ENCODE measurements at places on chromosomes 16 and 17.

- DNase-seq = no peak
Observed at GRCh38 chr17:76262732-76263344, 2.3 kb upstream of the UBALD2 start.

GRCh38 chr17:77190576-77190975 is 49.8 kb downstream of the SEC14L1 start:
- DNase-seq = no peak

DNA sequence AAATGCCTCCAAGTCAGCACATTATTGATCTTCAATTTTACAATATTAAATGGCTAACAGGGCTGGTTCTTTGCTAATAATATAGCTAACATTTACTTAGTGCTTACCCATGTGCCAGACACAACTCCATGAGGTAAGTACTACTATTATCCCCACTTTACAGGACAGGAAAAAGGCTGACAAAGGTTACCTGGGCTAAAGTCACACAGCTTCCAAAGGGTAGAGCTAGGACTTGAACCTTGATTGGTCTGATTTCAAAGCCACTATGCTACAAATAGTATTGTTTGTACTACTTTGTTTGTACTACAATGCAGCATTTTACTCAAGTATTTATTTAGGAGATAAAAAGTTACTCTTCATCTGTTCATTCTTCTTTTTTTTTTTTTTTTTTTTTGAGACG is 31.9 kb downstream of the BRD7 start:
- no peak for DNase-seq

GRCh38 chr17:61997664-61998063 is 67.4 kb downstream of the MED13 start:
- no peak for DNase-seq

DNA sequence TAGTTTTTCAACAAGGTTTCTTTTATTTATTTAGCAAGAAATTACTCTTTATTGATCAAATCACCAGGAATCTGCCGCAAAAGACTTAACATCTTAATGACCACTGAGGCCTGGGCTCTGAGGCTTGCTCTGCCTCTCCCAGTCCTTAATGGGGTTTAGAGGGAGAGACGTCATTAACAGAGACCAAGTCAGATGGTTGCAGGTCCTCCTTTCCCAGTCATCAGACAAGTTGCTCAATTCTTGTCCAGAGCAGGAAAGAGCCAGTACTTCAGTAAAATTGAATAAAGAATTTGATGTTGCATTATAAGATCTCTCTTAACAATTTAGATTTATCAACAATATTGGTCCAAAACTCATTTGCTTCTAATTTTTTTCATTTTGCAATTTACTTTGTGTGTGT is 2.0 kb downstream of the SEPHS2 start:
- no peak for DNase-seq

DNA sequence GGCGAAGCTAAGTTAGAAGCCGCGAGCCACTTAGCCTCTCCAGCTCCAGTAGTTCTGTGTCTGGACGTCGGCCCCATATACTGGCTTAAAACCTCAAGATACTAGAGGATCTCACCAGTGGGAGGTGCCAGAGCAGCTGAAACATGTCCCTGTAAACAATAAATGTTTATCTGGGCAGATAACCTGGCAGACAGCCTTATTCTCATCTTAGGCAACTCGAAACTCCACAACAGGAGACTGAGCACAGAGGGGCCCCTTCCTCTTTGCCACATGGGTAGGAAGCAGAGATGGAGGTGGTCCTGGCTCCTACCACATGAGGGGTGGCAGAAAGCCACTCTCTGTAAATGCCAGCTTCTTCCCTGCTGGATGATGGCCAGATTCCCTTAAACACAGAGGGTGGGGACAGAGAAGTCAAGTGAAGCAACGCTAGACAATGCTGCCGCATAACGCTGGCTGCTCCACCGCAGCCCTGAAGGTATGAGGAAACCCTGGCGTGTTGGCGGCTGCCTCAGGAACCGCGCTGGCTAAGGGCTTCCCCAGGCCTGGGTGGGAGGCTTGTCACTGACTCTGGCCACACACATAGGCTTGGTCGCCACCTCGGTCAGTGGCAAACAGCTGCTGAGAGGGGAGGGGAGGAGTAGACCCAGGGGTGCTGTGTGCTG is 67.9 kb downstream of the HIC1 start:
- no peak for DNase-seq

- DNase-seq = no peak
Observed at GRCh38 chr16:85407-85782, 7.4 kb downstream of the MPG start.

GRCh38 chr17:980406-981291 is 1.1 kb upstream of the NXN start:
- DNase-seq = no peak

DNA sequence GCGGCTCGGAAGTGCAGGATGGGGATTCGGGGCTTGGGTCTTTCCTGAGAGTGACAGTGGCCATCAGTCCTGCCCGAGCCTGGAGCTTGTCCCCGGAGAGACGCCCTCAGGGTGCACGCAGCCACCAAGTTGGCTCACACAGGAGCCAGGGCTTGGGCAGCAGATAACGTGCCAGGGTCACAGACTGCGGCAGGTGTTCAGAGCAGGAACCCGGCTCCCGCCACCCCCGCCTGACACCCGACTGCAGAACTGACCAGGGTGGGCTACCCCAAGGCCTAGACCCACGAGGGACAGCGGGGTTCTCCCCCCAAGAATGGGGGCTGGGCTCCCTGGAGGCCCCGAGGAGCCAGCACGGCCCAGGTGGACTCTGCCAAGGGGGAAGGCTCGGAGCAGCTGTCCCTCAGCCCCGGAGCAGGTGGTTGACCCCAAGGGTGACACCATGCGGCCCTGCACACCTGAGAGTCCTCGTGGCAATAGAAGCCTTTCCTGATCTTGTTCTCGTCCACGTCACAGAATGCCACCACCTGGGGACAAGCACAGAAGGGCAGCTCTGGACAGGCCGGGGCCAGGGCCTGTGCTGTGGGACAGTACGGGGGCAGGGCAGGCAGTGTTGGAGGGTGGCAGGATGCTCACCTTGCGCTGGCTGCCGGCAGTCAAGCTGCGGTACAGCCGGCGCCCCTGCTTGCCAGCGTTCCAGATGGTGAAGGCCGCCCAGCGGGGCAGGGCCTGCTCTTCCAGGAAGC is 117.1 kb upstream of the ZNF750 start:
- DNase-seq = no peak

- DNase-seq = no peak
Observed at GRCh38 chr17:40303009-40303657, 5.8 kb upstream of the RARA start.

DNA sequence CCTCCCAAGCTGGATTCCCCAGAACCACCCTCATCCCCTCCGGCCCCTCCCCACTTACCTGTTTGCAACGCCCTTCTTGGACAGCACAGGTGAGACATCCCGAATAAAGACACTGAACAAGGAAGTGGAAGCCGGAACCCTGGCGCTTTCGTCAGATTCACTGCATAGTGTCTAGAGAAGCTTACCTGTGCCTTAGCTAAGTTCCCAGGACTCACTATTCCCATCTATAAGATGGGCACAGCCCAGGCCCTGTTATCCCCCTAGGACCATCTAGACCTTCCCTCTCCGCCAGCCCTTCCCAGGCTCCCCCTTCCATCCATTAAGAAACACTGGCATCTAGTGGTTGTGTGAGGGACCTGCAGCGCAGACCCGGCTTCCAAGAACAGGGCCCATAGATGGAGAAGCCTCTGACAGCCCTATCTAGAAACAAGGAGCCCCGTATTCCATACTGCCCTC is 26.9 kb upstream of the RPL38 start:
- no peak for DNase-seq

GRCh38 chr16:47061204-47061603 is 82.5 kb downstream of the NETO2 start:
- no peak for DNase-seq

- DNase-seq = no peak
Observed at GRCh38 chr17:10275418-10275817, 77.0 kb upstream of the GAS7 start.

GRCh38 chr16:12760819-12761611 is 42.7 kb downstream of the CPPED1 start:
- no peak for DNase-seq

DNA sequence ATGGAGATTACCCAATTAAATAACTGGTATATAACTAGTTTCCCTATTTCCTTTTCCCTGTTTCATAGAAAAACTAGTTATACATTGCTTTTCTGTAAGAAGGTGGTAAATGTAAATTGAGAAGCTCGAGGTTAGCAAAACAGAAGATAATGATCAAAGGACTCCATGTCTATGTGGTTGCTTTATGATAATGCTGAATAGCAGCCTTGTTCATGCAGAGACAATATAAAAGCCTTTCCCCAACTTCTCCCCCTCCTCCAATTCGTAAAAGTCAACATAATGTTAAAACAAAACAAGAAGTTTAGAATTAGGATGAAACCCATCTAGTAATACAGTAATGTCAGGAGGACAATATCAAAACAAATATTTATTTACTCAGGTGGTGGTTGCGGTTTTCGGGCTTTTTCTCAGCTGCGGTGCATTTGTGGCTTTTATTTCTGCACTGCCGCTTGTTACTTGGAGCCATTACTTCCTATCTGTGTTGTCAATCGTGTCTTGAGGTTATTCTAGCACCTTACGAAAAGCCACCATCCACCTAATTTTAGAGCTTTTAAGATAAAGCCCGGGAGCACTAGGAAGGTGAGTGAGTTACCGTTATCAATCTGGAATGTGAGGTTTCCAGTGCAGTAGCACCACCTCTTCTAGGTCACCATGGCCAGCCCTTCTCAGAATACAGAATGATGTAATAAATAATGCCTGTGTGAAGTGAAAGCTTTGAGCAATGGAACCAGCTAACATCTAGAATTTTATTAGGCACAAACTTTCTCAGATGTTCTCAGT is 297.5 kb downstream of the CDH13 start:
- DNase-seq = no peak

GRCh38 chr17:5812590-5812989 is 228.3 kb upstream of the NLRP1 start:
- DNase-seq = no peak

GRCh38 chr17:75313941-75314551 is 24.8 kb upstream of the SLC25A19 start:
- no peak for DNase-seq

DNA sequence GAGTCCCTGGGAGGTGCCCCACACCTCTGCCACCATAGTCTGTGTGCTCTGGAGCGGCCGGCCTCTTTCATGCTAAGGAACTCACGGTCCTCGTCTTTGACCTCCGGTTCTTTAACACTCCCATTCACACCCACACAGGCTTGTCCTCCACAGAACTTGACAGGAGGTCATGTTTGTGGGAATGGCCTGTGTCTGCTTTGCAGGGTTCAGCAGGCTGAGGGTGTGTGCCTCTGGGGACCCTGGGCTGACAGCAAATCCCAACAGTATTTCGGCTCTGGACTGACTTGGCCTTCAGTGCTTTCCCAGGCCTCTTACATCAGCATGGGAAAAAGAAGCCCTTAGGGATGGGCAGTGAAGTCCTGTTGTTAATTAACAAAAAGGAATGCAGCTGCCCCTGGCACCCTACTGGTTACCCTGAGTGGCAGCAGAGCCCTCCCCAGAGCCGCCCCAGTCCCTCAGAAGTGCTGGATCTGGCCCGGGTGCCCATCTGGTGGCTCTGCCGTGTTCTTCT is 35.4 kb upstream of the ADORA2B start:
- no peak for DNase-seq

DNA sequence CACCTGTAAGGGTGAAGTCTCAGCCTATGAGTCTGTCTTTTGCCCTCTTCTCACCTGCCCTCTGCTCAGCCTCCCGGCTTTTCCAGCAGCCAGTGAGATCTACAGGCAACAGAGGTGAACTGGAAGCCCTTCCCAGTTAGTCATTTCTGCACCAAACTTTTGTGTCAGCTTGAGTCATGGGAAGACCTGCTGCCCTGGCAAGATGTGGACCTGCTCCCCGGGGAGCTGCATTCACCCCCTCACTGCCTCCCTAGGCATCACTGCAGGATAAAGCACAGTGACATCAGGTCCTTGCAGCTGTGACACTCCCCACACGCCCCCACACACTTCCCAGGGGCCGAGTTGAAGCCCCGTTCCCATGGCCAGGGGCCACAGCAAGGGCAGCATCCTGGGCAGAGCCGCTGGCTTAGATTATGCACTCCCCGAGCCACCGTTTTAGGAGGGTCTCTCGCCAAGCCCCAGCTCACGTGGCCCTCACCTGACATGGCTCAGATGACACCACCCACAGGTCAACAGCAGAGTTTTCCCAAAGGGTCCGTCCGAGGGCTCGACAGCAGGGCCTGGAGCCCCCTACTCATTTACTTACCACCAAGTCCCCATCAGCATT is 6.5 kb upstream of the ABR start:
- no peak for DNase-seq

DNA sequence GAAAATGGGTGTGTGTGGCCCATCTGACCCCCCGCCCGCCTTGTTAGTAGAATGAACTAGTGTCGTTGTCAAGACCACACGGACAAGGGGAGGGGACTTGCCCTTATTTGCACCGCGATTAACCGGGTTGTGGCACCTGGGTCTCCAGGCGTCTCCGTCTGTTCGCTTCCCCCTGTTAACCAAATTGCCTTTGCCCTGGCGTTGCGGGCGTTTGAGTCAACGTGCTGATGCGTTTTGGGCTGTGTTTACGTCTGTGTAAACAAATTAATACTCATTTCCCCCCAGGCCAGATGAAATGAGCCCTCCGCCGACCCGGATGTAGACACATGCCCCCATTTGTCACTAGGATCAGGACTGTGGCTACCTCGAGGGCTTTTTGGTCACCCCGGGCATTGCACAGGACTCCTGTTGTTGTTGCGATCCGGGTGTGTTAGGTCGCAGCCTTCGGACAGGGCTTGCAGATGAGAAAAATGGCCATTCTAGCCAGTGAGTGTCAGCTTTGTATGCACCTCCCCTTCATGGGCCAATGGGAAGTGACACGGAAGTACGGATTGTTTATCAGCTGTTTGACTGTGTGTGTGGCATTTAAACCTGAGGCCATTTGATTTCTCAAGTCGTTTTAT is 906 bp downstream of the RBL2 start:
- DNase-seq = peak; percentile 66

GRCh38 chr16:50636753-50637374 is 44.2 kb downstream of the SNX20 start:
- no peak for DNase-seq

DNA sequence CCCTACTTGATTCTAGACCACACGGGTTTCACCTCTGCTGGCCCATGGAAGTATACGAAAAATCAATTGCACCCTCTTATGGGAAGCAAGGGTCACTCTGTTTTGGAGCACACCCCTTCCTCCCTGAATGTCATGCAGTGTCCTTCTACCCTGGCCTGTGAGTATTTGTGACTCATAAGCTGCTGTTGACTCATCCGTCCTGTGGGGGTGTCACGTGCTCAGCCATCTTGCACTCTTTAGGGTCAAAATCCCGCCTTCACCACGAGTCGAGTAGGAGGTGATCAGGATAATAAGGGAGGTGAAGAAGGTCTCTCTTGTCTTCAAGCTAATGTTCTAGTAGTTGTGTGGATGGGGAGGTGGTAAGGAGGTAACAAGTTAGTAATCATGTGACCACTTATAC is 341.0 kb upstream of the EEF2KMT start:
- DNase-seq = no peak

DNA sequence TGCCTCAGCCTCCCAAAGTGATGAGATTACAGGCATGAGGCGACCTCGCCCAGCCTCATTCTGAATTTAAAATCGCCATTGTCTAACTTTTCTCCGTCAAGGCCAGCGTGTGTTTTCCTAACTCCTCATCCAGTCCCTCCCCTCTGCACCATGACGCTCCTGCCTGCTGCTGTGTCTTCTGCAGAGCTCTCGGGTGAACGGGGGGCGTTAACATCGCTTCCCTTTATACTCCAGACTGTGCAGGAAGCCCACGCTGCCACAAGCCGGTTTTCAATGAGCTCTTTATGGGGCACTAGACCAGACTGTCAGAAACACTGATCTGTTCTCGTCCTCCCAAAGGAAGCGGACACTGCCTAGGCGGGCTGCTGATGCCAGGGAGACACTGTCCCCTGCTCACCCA is 13.2 kb downstream of the AANAT start:
- DNase-seq = no peak

- DNase-seq = no peak
Observed at GRCh38 chr16:16037970-16038369, 88.6 kb downstream of the ABCC1 start.

Measured in glomerular endothelial cell (primary cell).